CD8-positive, alpha-beta memory T cell (primary cell): ENCODE measurements at places on chromosomes 2 and 18.
A peak's percentile ranks its signal among the peaks of the same experiment; 100 is the strongest.

DNA sequence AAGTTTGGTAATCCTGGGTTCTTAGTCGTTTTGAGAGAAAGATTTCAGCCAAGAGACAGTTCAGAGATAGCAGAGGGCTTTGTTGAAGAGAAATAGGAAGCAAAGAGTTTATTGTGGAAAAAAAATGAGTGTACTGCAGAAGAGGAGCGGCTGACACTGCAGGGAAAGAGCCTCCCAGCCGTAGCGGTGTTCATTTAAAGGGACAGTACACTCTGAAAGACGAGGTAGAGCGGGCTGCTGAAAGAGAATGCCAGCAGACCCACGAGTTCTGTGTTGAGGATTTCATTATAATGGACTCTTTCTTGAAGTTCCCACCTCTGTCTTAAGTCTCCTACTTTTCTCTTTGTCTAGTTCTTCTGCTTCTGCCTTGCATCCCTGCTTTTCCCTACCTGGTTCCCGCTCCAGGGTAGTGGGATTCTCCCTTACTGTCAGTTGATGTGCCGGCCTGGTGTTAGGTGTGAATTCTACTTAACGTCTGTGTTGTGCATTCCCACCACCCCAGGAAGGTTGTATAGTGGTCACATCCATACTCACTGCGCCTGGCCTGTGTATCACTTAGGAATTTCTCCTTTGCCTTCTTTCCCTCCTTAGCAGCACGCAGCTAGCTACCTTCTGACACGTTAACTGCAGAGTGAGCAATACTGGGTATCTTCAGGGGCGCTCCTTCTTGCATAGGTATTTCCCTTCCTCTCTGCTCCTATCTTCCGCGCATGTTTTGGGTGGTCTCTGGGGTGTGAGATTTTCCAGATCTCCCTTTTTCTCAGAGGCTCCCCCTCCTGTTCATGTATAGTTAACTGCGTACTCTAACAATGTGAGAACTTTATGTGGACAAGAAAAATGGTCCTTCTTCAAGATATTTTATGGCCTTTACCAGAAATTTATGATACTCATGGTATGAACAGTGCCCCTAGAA is 164.5 kb downstream of the PTH2R start:
- no peaks in the 10 kb centered on the region for H3K4me1 ChIP-seq
- H3K36me3 ChIP-seq: no peaks in the 10 kb centered on the region
- no peak overlapping the region for H3K4me3 ChIP-seq
- no peaks in the 10 kb centered on the region for H3K27me3 ChIP-seq
- H3K27ac ChIP-seq: peak overlapping the region; percentile 25

- no peak overlapping the region for H3K4me3 ChIP-seq
- H3K4me1 ChIP-seq: no peaks in the 10 kb centered on the region
- no peaks in the 10 kb centered on the region for H3K36me3 ChIP-seq
Measured at GRCh38 chr18:50696436-50696835, 123.4 kb downstream of the MRO start.

- no peaks in the 10 kb centered on the region for H3K36me3 ChIP-seq
- DNase-seq: no peak
- H3K4me3 ChIP-seq: no peak overlapping the region
- H3K27ac ChIP-seq: no peak overlapping the region
Measured at GRCh38 chr2:237615631-237616249, 11.6 kb upstream of the LRRFIP1 start.

- H3K4me1 ChIP-seq: peaks cover 43% of the 10 kb centered on the region
- H3K27me3 ChIP-seq: no peaks in the 10 kb centered on the region
- DNase-seq: peak; percentile 76
- peak overlapping the region; percentile 95 for H3K27ac ChIP-seq
- peak overlapping the region; percentile 75 for H3K4me3 ChIP-seq
- peaks cover 22% of the 10 kb centered on the region for H3K36me3 ChIP-seq
Measured at GRCh38 chr2:234496055-234496834, 636 bp downstream of the ARL4C start.
